Adrenal gland (tissue), 19 donors: ENCODE measurements at places on chromosomes 12 and 14. TPM values are rescaled to one million over a fixed set of nuclear protein-coding genes. Genes with fewer than 3 reads are reported as not detected.

The CCNK gene
- total RNA-seq = 21.3 TPM

The CIROP gene
- total RNA-seq = not detected

The ADAM20 gene
- 0.32 TPM for total RNA-seq

The RNU4-1 gene
- under 0.01 TPM for total RNA-seq

The SLC48A1 gene
- total RNA-seq = 62.0 TPM

The P2RX2 gene
- total RNA-seq = 0.11 TPM

The DPY19L2 gene
- 11.0 TPM for total RNA-seq

The NTS gene
- 0.23 TPM for total RNA-seq

GRCh38 chr12:1189163-1189562 is 198.1 kb downstream of the ERC1 start:
- no peak for DNase-seq

- peak; percentile 86 for DNase-seq
These were observed 33.4 kb upstream of the TXNRD1 start for GRCh38 chr12:104182144-104182543.

- no peak for DNase-seq
These were observed 806.0 kb downstream of the VRK1 start for GRCh38 chr14:97603201-97603600.

GRCh38 chr12:46267825-46268582 is 839 bp downstream of the SLC38A1 start:
- peak; percentile 20 for DNase-seq

DNA sequence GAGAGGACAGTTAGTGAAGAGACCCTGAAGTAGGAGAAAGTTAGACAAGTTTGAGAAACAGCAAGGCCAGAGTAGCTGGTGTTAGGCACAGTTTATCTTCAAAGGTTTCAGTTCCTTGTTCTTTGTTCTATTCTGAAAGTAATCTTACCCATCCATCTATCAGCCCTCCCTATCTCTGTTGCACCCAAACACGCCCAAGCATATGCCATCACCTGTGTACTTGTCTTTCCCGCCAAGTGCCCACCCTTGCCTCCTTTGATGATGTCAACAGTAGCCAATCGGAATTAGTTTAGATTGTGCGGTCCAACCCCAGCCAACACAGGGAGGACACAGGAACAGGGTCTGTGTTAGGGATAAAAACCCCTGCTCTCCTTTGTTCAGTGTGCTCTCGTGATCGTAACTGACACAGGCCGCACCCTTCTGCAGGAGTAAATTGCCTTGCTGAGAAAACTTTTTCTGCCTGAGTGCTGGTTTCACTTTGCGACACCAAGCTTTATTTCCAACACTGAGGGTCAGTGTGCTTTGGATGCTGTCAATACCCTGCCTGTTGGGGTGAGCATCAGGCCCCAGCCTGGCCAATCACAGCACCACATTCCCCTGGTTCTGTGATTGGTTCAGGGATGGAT is 4.7 kb upstream of the TMEM229B start:
- no peak for DNase-seq

- DNase-seq = no peak
These were observed 62.6 kb downstream of the DUSP6 start for GRCh38 chr12:89289720-89290119.

GRCh38 chr14:51527073-51527472 is 124.6 kb upstream of the FRMD6 start:
- DNase-seq = no peak

- DNase-seq = peak; percentile 65
These were observed at the start of gene SYNE3 for GRCh38 chr14:95516554-95517181. SYNE3 (minus strand) TSS chr14:95516650; CDS start chr14:95475821, 40,829 bp downstream.

- no peak for DNase-seq
These were observed 457.6 kb upstream of the RGS6 start for GRCh38 chr14:71474301-71475265.

GRCh38 chr12:54598970-54599369 is 10.5 kb upstream of the PPP1R1A start:
- no peak for DNase-seq

GRCh38 chr12:4780641-4781611 is 60.7 kb downstream of the GALNT8 start:
- no peak for DNase-seq

DNA sequence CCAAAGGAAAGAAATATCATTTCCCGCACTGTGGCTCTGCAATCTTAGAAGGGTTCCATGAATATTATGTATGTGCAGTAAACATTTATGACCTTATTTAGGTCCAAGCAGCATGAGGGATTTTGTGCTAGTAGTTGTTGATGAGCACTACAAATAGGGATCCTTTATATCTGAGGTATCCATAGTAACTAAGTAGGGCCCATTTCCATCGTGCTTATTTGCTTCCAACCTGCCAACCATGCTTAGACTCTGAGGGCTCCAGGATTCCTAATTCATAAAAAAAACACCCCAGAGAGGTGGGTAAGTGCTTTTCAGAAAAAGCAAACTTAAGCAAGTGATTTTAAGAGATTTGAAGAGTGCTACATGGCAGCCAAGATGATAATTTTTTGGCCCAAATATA is 39.7 kb downstream of the HMGA2 start:
- DNase-seq = no peak

- no peak for DNase-seq
These were observed 53.6 kb upstream of the BCL11B start for GRCh38 chr14:99325591-99325990.

- no peak for DNase-seq
These were observed 103.2 kb upstream of the DAAM1 start for GRCh38 chr14:59085207-59085739.

DNA sequence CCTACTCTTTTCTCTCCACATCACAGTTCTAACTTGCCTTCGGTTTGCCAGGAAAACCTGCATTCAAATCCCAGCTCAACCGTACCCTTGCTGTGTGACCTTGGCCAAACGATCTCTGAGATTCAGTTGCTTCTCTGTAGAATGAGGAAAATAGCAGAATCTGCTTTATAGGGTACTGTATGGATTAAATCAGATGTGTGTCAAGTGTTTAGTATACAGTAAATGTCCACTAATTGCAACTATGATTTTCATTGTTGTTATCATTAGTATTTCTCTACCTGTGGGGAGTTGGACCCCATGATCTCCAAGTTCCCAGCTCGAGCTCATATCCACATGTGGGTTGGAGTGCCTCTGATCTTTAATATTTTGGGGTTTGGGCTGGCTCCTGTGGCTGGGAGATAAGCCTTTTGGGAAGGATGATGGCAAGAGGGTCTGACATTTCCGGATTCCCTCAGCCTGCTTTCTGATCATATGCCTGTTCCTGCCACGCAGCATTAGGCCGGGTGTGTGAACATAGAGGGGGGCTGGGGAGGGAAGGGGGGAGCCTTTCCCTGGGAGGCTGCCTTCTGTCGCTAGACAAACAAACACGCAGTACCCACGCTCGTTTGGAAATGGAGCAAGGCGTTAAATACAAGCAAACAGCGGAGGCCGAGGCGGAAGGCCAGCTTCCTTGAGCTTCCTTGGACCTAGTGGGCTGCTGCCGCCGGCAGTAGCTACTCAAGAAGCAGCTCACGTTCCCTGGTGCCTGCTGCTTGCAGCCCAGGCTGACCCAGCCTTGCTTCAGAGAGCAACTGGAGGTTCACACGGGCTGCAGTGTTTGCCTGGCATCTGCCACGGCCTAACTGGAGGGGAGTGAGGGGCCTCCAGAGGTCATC is 213.5 kb upstream of the LHX5 start:
- DNase-seq = no peak

- DNase-seq = no peak
These were observed 2.2 kb downstream of the VAMP1 start for GRCh38 chr12:6468283-6468575.

DNA sequence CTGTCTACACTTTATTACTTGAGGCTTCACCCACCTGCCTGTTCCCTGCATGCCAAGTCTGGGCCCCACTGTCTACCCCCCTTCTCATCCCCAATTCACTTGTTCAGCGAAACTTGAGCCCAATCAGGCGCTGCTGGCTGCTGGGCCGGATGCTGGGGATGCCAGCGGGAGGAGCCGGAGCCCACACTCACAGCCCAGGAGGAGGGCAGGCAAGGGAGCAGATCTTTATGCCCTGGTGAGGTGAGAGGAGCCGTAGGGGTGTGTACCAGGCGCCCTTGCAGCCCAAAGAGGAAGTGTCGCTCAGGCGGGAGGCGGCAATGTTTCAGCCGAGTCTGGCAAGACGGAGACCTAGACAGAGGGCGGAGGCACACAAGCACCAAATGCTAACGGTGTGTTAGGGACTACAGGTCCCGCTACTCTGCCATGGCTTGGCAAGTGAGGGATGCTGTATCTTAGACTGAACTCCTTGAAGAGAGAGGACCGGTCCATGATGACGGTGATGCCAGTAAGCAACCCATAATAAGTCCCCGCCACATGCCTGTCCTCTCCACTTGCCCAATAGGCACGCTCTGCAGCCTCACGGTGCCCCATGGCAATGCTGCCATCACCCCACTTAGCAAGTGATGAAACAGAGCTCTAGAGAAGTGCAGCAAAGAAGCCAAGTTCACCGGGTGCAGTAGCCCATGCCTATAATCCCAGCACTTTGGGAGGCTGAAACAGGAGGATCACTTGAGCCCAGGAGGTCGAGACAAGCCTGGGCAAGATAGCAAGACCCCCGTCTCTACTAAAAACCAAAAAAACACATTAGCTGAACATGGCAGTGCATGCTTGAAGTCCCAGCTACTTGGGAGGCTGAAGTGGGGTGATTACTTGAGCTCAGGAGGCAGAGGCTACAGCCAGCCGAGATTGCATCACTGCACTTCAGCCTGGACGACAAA is 41.6 kb downstream of the LRRC74A start:
- DNase-seq = no peak

- DNase-seq = no peak
These were observed 19.9 kb downstream of the LRTM2 start for GRCh38 chr12:1839956-1840951.

DNA sequence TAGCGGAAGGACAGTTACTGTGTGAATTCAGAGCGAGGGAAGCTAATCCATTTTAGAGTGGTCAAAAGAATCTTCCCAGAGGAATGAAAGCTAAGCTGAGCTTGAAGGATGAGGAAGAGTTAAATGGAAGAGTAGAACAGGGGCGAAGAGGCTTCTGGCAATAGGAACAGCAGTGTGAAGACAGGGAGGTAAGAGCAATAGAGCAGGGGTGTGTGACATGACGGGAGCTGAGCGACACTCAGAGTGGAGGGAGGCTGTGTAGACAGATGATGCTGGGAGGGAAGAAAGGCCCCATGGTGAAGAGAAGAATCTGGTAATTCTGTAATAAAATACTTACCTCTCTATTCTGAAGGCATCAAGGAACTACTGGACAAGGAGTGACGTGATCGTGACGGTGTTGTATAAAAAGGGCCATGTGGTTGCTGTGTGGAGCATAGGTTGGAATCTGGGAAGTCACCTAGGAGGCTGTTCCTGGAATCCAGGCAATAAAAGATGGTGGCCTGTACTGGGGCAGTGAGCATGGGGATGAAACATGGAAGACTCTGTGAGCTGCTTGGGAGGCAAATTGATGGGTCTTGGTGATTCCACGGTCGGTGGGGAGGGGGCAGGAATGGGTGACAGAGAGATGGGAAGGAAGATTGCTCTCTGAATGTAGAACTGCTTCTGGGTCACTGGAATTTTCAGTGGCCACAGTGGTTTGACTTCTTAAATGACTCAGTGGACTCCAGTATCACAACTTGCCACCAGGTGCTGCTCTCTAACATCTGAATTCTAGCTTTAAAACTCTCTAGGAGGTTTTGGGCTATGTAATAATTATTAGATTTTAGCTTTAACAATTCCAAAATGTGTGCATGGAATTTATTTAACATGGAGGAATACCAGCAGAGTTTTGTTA is 164.1 kb downstream of the ATP23 start:
- DNase-seq = no peak

GRCh38 chr12:108782971-108783370 is 51.7 kb upstream of the CORO1C start:
- DNase-seq = no peak
